ENCODE measurements at places on chromosomes 6 and 20.

- no peak for DNase-seq
Measured at GRCh38 chr6:72702421-72702820, 80.6 kb downstream of the KCNQ5 start.

DNA sequence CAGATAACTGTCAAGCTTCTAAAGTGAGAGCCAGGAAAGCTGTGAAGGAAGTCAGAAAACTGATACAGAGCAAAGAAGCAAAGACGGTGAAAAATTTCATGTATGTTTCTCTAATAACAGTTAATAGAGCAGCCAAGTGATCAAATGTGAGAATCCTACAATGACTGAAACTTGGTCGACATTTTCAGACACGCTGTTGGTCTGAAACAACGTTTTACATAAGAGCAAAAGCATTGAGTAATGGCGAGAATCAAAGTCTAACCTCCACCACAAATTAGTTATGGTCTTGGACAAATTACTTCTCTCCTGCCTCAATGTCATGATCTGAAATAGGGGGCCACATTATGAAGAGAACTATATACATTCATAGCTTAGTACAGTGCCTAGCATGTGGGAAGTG is 3.3 kb downstream of the MKKS start:
- no peak for DNase-seq

- DNase-seq: no peak
Measured at GRCh38 chr6:112310439-112311125, 36.5 kb upstream of the RFPL4B start.

GRCh38 chr6:14066782-14067406 is 50.7 kb upstream of the CD83 start:
- peak; percentile 45 for DNase-seq

DNA sequence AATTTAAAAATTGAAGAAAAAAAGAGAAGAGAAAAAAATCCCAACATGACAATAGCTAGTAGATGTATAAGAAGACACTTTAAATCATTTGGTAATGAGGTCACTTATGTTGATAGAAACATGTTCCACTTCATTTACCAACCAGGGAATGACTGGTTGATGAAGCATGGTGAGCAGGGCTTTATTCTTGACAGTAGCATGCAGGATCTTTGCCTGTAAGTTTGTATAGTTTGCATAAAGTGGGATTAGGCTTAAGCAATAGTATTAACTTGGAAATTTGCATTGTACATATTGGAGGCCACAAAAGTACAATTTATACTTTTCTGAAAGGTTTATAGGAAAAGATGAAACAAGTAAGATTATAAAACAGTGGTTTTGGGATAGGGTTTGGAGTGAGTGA is 67.0 kb downstream of the NOX3 start:
- DNase-seq: no peak

GRCh38 chr6:63121166-63121565 is 90.1 kb upstream of the FKBP1C start:
- DNase-seq: no peak

DNA sequence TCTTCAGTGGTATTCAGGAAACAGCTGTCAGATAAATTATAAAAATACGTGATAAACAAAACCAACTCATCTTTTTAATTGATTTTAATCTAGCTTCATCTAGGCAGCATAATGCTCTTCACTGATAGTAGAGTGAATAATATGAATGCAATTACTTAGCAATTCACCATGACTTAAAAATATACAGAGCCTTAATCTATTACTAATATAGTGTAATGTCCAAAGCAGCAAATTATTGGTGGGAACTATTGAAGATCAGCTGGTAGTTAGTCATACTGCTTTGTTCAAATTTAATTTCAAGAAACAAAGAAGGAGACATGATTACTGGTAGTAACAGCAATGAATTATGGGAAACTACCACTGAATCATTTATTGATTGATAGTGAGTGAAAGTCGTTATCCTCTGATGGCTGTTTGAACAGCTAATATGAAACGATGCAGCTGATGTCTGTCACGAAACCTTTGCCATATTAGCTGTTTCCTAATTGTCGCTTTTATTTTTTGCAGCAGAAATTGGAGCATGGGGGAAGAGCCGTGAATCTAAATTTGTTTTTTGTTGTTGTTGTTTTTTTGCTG is 99.2 kb downstream of the NKAIN2 start:
- DNase-seq: no peak

DNA sequence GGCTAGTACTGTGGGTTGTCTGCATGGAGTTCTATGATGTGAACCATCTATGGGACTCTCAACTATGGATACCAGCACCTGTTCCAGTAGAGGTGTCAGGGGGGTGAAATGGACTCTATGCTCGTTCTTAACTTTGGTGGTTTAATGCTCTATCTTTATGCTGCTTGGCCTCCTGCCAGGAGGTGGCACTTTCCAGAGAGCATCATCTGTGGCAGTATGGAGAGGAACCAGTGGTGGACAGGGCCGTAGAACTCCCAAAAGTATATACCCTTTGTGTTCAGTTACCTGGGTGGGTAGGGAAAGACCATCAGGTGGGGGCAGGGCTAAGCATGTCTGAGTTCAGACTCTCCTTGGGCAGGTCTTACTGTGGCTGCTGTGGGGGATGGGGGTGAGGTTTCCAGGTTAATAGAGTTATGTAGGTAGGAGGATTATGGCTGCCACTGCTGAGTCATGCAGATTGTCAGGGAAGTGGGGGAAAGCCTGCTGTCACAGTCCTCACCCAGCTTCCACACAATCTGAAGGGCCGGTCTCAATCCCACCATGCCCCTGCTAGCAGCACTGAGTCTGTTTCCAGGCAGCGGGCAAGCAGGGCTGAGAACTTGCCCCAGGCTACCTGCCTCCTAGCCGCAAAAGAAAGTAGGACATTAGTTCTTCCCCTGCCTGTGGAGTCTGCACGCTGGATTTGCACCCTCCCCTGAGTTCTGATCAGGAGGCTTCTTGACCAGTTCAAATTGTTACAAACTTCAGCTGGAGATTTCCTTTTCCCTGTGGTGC is 284.0 kb downstream of the KCNQ5 start:
- no peak for DNase-seq

All from AG04449 (cell line).